ENCODE measurements at places on chromosomes 7 and 10. TPM values are rescaled to one million over a fixed set of nuclear protein-coding genes. Genes with fewer than 3 reads are reported as not detected.

The KEL gene
- 2.8 TPM for polyA plus RNA-seq

DNA sequence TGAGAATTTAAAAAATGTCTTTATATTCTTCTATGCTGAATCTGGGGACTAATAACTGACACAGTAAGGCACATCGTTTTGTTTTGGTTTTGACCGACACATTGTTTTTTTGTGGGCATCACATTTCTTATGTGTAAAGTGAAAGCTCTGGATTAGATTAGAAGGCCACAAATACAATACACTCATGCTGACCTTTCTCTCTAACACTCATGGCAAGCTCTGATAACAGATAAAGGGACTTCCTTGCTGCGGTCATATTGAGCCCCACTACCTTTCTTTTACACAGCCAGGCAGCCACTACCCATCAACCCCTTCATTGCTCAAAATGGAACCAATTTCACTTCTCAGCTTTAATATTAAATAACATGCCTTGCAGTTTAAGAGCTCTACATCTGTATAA is 26.0 kb downstream of the PPP1R3A start:
- no peak for DNase-seq

The NKX2-3 gene
- not detected for polyA plus RNA-seq

DNA sequence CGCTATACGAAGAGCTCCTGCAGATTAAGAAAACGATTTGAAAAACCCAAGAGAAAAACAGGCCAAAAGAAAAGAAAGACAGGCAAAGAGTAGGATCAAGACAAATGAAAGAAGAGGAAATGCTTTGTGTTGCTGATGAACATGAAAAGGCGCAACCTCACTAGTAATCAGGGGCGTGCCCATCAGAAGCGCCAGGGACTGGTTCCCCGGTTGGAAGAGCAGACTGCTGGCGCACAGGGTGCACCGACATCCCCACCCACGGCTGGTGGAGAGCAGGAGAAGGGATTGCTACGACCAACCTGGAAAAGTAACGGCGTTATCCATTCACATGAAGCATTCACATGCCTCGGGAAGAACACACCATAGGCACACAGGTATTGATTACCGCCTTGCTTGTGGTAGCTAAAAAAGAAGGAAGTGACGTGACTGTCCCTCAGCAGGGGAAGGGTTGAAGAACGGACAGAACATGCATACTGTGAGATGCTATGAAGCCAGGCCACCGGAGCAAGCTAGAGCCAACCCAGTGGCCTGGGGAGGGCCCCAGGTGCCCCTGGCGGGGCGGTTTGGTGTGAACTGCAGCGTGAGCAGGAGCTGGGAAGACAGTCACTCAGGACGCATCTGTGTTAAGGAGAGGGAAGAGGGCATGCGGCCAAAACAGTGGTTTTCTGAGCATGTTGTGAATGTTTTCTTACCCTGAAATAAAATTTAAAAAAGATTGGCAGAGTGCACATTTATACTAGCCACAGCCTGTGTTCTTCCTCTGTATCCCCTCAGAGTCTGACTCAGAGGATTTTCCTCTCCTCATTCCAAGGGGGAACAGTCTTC is 18.3 kb downstream of the AGAP3 start:
- DNase-seq, result no peak

DNA sequence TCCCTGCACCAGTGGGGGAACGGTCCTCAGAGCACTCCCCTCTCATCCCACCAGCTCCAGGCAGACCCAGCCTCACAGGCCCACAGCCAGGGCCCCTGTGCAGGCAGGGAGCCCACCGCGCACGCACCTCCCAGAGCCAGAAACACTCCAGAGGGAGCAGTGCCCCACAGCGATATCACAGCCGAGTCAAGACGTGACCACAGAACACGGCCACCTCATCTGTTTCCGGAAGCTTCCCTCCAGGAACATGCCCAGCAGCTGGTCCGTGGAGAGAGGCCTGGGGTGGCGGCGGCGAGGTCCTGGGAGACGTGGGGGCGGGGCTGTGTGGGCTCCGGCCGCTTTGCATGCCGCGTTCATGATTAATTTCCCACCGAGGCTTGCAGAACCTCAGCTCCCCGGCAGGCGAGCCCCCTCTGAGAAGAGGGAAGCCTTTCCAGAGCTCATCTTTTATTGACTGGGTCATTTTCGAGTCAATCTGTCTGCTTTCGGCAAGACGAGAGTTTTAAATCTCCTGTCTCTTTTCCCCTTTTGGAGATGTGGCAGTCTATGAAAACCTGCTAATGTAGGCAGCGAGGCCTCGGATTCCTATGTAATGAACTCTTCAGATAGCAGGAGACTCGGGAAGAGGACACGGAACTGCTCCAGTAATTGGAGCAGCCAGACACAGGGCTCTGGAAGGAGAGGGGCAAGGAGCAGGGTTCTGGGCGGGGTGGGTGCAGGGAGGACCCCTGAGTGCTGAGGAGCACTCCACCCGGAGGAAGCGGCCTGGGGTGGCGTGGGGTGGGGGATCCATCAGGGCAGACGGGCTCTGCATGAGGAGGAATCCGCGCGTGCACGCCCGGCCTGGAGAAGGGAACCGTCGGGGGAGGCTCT is 242.8 kb downstream of the ELFN1 start:
- peak; percentile 31 for DNase-seq

Measured in left renal cortex interstitium (tissue), 4 donors.